ENCODE measurements at places on chromosomes 12 and 14.

GRCh38 chr12:46659824-46660223, 166.0 kb downstream of the SLC38A4 start:
- no peak for DNase-seq

- no peak for DNase-seq
These were observed 39.4 kb downstream of the HNRNPC start for GRCh38 chr14:21229821-21230220.

DNA sequence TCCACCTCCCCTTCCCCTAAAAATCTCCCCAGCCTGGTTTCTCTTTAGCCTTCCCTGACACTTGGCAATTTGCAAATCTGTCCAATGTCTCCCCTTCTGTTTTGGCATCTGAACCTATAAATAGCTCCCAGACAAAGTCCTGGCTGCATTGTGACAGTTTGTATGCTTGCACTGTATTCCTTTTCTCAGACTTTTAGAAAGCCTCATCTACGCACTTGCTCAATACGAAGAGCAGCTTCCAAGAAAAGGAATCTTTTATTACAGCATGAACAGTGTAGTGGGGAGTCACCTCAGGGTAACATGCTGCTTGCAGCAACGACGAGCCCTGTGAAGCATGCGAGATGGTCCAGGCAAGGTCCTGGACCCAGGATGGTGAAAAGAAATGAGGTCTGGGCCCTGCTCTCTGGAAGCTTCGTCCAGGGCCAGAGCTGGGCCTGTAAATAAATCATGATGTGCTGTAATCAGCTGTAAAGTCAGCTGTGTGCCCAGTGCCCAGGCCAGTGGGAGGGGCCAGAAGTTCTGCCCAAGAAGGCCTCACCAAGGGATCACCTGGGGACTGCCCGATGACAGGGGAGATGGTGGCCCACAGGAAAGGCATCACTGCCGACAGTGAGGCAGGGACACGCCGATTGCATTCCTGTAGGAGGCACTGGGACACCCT, 88.3 kb downstream of the RIN3 start:
- DNase-seq = no peak

- no peak for DNase-seq
These were observed 22.1 kb upstream of the NINJ2 start for GRCh38 chr12:685388-685787.

GRCh38 chr12:93736640-93737178, 59.5 kb downstream of the CRADD start:
- DNase-seq = no peak

DNA sequence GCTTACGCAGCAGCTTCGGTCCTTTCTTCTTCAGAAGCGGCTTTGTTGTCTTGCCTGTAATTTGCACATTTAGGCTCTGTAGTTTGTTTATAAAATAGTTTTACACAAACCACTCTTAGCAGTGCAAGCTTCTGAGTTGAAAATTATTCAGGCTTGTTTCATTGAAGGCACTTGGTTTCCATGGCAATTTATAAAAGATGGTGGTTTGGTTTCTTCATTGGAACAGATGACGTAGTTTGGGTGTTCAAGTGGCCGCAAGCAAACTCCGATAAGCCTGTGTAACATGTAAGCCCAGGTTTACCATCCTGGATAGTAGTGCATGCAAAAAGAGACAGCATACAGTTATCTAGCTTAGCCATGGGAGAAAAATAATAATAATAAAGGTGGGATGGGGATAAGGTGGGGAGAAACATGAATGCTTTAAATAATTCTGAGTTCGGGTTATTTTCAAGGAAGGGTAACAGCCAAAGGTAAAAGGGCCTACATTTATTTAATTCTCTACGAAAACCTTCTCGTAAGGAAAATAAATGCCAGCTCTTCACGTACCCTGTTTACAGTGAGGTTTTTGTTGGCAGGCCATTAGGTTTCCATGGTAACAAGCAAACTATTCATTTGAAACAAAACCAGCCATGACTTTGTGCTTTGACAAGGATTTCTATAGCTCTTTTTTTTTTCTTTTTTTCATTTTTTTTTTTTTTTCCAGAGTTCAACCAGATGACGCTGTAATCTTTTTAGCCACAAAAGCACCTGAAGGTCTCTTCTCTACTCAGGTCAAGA, 189.6 kb upstream of the RPL10L start:
- DNase-seq = no peak

- no peak for DNase-seq
These were observed 164.3 kb downstream of the GXYLT1 start for GRCh38 chr12:41980390-41980789.

DNA sequence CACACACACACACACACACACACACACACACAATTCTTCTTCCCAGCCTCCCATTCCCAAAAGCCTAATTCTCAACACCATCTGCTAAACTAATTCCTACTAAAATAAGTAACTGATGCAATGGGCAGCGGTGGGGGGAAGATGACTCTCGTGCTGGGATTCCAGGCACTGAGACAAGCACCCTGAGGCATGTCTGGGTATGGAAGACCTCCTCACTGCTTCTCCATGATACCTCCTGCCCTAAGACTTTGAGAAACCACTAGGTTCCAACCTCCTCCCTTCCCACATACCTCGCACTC, 789 bp upstream of the VWF start:
- DNase-seq = no peak

DNA sequence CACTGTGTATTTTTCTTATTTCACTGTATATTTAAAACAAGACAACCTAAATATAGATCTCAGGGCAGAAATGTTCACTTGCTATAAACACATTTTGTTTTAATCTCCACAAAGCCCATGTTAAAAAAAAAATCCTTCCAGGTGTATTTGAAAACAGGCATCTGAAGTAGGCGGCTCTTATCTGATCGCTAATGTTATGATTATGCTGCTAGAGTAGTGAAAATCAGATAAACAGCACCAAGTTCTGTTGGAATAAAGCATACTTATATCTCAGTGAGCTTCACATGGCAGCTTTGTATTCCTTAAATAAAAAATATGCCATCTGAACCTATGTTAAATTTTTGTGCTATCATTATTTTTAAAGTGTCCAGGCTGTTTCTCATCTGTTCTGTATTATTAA, 47.6 kb upstream of the PZP start:
- DNase-seq = no peak

- DNase-seq = no peak
These were observed 184.5 kb upstream of the CRY1 start for GRCh38 chr12:107277855-107278254.

DNA sequence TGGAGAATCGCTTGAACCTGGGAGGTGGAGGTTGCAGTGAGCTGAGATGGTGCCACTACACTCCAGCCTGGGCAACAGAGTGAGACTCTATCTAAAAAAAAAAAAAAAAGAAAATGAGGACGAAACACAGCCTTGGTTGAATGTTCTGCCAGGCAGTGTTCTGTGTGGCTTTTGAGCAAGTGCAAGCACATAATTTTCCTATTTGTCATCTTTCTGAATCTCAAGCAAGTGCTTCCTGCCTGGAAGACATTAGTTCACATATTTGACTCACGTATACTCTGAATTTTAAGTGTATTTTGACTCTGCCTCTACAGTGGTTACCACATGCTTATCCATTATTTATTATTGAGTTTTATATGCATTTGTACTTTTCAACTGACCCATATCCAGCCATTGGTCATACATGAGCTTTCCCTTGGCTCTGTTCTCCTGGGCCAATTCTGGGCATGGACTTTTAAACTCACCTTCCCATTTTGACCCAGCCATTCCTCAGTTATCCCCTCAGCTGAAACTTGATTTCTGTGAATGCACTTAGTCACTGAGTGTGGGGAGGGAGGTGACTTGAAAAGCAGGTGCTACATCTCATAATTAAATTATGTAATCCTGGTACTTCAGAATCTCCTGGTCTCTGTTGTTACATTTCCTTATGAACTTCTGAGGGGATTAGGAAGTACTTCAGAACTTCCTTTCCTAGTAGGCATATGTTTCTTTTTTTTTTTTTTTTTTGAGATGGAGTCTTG, 8.1 kb downstream of the OR10G2 start:
- no peak for DNase-seq

GRCh38 chr12:93824514-93825500, 147.6 kb downstream of the CRADD start:
- DNase-seq = no peak

DNA sequence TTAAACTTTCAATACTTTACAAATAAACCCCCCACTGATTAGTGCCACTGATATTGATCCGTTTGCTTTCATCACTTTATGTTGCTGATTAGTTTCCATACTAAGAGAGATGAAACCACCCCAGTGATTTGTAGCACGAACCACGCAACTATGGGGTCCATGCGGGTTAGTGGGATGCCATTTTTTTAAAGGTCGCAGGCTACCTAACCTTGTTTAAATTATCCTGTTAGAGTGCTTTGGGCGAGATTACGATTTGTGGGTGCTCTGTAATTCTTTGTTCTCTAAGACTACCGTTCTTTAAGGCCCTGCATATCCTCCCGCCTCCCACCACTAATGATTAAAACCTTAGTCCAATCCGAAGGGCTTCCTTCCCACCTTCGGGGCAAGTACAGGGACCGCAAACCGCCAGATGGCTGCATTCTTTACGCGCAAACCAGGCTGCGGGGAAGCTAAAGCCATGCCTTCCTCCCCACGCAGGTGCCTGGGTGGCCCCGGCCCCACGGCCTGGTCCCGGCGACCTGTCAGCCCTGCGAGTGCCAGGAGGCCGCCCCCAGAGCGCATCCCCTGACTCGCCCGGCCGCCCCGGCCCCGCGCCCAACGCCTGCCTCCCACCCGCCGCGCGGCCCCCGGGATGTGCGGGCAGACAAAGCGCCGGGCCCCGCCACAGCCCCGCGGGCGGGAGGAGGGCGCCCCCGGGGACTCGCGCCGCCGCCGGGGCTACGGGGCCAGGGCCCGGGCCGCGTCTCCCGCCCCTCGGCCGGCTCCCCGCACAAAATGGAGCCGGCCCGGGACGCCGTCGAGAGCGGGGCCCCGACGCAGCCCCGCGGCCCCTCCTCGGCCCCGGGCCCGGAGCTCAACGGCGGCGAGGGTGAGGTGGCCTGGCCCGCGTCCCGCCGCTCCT, 759 bp downstream of the NFYB start:
- DNase-seq = peak; percentile 66

GRCh38 chr14:99183716-99184115, 88.3 kb downstream of the BCL11B start:
- DNase-seq = no peak

- DNase-seq = no peak
These were observed 14.6 kb downstream of the PCNX4 start for GRCh38 chr14:60106339-60106738.

DNA sequence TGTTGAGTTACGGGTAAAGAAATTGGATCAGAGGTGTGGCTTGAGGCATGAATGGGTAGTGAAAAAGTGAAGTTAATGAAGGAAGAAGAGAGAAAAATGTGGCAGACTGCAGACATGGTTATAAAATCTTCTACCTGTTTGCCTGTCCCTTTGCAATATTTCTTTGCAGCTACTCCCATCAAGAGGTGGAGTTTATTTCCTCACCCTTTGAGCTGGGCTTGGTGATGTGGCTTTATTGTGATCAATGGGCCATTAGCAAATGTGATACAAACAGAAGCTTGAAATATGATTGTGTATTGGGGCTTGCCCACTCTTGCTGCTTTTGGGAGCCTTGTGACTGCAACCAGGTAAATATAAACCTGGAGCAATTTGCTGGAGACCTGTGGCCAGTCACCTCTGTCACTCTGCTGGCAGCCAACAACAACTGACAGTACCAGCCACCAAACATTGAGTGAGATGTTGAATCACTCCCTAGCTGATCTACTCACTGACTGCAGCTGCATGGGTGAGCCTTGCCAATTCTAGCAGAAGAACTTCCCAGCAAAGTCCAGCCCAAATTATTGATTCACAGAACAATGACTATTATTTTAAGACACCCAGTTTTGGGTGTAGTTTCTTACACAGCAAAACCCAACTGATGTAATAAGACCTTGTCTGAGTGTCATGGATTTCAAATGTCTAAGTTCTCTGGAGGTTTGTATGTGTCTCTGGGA, 151.0 kb upstream of the ATP2B1 start:
- no peak for DNase-seq

GRCh38 chr12:71662849-71663560, 643 bp downstream of the ZFC3H1 start:
- peak; percentile 62 for DNase-seq
